Suprapubic skin (tissue), 4 donors: ENCODE measurements at places on chromosomes 12 and 14. TPM values are rescaled to one million over a fixed set of nuclear protein-coding genes. Genes with fewer than 3 reads are reported as not detected.

The CPNE6 gene
- not detected for total RNA-seq

The AQP5 gene
- 221 TPM for total RNA-seq

DNA sequence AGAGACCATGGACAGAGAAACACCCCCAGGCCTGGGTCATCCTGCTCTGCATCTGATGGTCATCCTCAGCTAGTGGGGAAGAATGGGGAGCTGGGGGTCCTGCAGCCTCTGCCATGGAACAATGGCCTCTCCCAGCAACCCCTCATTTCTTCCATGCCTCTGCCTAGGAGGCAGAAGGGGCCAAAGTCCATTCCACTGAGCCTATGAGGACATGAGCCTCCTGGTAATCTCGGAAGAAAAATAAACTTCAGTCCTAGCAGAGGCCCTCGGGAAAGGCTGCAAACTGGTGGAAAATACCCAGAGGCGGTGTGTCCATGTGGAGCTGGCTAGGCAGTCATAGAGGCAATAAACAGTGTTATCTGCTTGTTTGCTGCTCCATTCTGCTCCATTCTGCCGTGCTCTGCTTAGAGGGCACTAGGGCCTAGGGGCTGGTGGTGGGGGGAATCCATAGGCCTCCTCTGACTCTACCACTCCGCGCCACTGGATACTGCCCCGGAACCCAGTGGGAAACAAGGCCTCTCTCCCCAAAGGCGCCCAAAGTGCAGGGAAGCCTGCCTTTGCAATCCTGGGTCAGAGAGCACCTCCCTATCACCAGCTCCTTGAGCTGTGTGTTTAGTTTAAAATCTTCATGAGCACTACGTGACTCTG lies 4.5 kb downstream of the PGF start:
- no peak for DNase-seq

- no peak for DNase-seq
Observed at GRCh38 chr12:65306366-65307168, 28.1 kb downstream of the MSRB3 start.

DNA sequence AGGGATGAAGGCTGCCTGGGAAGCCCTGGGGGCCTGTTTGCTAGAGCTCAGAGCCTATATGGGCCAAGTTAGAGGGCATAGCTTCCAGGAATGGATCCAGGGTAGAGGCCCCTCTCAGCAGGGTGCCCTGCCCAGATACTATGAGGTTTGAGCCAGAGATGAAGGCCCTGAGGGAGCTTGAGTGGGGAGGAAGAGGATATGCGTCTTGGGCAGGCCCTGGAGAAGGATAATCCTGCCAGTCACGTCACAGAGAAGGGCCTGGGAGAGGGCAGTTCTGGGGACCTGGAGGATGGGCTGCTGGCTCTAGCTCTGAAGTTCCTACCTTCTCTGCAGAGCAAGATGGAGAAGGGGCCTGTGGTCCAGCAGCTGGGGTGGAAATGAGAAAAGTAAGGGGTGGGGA lies 5.9 kb upstream of the CACNB3 start:
- no peak for DNase-seq

- DNase-seq, result no peak
Observed at GRCh38 chr14:55711175-55711811, 131.3 kb downstream of the KTN1 start.
